ENCODE measurements at places on chromosomes 2 and 18. TPM values are rescaled to one million over a fixed set of nuclear protein-coding genes. Genes with fewer than 3 reads are reported as not detected.

GRCh38 chr18:44495151-44495550 is 185.5 kb upstream of the SETBP1 start:
- no peak for DNase-seq

GRCh38 chr2:64331114-64331645 is 122.8 kb upstream of the LGALSL start:
- no peak for DNase-seq

DNA sequence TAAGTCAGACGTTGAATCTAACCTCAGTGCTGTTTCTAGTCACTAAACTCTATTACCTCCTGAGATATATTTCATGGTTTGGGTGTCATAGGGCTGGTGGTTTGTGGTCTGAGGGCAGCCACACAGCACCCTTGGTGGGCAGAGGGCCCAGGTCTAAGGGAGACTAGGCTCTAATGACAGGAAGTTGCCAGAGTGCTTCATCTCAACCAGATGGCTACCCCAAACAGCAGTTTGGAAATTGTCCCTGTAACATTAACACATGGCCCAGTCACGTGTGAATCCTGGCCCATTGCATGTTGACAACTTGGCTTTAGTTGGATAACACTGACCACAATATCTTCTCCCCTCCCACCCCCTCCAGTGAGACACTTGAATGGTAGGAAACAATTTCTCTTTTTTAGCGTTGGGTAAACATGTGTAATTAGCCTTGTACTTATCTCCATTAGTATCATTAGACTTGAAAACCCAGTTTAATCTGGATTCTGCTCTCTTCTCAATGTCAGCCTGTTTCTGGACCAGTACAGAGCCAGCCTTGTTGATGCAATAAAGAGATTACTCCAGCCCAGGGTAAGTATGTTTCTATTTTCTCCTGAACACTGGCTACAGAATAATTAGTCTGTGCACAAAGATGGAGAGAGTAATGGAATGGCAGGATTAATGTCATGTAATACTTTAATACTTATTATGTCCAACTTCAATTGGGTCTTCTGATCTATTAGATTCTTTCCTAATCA is 187.8 kb upstream of the SIX3 start:
- no peak for DNase-seq

GRCh38 chr2:121804997-121805765 is 49.7 kb downstream of the TSN start:
- no peak for DNase-seq

DNA sequence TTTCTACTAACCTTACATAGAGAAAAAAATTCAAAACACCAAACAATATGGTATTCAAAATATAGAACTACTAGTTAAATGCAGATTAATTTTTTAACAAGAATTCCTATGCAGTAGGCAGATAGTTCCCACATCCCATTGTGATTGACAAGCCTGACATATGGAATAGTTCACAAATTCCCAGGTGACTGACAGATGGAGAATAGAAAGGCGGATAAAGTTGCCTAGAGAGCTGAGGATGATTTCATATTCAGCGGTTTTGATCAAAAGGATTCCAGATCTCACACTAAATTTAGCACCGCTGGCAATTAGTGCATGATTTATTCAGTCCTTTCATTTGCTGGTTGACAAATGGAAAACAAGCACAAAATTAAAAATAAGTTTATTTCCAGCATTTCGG is 733.7 kb upstream of the POU3F3 start:
- DNase-seq, result no peak

DNA sequence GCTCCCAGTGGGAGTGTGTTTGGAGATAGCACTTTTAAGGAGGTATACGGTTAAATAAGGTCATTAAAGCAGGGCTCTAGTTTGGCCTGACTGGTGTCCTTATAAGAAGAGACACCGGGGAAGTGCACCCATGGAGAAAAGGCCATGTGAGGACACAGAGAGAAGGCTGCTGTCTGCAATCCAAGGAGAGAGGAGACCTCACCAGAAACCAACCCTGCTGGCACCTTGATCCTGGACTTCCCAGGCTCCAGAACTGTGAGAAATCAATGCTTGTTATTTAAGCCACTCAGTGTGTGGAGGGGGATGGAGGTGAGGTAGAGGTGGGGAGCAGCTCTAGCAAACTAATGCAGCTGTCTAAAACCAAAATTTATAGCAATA is 62.0 kb downstream of the RPL31 start:
- DNase-seq, result no peak

RND3 gene
- 111 TPM for polyA plus RNA-seq
